ENCODE measurements at places on chromosomes 2 and 18.

DNA sequence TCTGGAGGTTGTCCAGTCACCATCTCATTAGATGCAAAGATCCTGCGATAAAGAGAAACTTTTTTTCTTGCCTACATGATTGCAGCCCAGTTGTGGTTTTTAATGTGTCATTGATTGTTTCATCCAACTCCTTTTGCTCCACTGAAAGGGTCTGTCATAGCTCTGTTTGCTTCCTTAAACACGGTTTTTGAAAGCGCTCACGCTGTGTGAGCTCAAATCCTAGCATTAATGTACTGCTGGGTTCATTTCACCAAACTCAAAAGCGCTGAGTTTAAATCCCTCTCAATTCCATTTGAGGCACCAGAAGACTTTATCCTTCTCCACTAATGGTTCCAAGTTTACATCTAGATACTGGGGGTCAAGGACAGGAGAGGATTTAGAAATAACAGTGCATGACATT lies 53.6 kb downstream of the CDK15 start:
- no peak for DNase-seq

DNA sequence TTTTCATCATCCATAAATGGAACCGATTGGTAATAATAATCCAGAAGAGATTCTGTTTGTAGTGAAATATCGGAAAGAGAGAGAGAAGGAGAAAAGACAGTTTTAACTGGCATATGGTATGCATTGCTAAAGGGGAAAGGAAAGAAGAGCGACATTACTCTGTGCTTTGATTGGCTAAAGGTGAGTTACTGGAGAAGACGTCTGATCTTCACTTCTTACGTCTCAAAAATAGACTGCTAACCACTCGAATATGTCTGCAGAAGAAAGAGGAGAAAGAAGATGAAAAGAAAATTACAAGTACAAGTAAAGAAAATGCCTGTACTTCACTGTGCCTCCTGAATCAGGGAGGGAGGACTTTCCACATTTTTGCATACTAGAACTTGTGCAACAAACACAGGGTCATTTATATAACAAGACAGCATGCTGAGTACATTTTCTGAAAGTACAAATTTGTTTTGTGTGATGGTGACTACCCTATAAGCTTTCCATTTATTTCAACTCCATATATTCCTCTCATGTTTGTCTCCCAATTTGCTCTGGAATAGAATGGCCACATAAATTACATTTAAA lies 787.2 kb downstream of the RNF144A start:
- no peak for DNase-seq

GRCh38 chr2:35415282-35415681 lies 940.3 kb upstream of the CRIM1 start:
- DNase-seq, result no peak

DNA sequence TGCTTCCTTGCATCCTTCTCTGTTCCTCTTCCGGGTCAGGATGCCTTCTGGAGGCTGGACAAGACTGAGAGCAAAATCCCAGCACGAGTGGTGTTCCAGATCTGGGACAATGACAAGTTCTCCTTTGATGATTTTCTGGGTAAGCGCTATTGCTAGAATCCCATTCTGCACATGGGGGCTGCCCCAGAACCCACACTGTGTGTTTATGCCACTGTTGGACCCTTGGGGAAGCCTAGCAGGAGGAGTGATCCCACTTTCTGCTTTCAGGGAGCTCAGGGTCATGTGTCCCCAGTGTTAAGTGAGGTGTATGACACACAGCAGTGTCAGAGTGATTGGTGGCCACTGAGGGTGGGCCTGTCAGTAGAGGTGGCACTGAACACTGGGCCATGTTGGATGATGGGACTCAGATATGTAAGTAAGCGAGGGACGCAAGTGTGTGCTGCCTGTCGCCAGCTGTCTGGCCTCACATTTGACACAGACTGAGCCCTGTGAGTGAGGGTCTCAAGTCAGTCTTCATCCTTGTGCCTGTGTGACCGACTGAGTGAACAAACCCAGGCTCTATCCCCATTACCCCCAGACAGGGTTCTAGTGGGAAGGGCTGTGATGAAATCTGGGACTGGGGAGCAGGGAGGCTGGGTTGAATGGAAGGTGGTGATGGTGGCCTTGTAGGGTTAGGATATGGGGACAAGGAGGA lies 220.9 kb downstream of the DYSF start:
- no peak for DNase-seq

DNA sequence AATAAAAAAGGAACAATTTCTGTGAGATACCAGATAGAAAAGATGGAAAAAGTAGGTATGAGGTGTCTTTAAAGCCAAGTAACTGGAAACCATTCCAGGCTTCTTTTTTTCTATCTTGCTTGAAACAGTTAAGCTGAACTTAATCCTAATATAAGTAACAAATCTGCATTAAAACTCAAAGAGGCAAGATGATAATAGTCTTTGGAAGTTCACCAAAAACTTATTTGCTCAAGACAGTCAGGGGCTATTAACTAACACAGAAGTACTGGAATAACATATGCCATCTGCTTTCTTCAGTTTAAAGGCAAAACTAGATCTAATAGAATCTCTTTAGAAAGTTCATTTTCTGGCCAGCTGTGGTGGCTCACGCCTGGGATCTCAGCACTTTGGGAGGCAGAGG lies 18.8 kb downstream of the PDIA6 start:
- DNase-seq, result no peak

DNA sequence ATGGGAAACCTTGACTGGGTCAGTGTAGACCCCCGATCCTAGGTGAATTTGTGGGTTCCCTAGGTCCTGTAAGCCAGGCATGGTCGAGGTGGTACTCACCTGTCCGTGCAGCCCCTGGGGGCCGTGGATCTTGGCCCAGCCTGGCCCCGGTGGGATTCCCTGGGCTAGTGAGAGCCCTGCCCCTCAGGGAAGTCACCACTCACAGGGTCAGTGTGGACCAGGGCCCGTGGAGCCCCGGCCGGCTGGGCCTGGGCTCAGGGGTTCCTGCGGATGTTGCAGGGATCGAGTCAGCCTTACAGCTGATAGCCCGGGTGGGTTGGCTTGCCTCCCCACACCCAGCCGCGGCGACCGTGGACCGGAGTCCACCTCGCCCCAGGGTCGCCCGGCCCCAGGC lies 528 bp downstream of the ATG9A start:
- no peak for DNase-seq

GRCh38 chr2:196439760-196440159 lies 199.8 kb upstream of the CCDC150 start:
- DNase-seq, result no peak

GRCh38 chr2:1716441-1716840 lies 27.9 kb downstream of the PXDN start:
- DNase-seq, result no peak

- DNase-seq, result no peak
Measured at GRCh38 chr2:973129-973528, 22.5 kb downstream of the SNTG2 start.

DNA sequence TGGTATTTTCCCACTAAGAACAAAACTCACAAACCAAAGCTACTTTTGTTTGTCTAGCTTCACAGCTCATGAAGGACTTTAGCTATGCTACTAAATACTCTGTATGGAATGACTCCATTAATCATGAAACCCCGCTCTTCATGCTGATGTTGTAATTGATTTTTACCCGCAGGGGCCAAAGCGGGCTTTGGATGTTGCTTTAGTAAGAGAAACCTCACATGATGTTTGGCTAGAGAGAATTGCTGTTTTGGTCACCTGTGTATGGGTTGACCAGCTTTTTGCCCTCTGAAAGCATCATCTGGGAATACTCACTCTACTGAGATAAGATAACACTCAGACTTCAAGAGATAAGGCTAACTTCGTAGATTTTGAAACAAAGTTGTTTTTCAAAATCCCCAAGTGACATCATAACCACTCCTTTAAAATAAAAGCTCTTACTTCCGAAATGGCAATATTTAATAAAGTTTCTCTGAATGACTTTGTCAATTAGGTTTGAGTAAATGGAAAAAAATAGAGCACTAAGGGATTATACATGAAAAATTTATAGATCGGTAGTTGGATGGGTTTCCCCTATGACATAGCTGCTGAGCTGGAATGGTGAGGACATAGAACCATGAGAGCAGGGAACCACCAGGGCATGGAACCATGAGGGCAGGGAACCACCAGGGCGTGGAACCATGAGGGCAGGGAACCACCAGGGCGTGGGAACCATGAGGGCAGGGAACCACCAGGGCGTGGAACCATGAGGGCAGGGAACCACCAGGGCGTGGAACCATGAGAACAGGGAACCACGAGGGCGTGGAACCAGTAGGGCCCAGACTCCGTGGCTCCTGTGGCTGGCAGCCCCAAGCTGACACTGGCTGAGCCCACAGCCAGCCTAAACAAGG lies 31.9 kb downstream of the ACKR3 start:
- no peak for DNase-seq

GRCh38 chr2:230706053-230706521 lies 6.6 kb upstream of the CAB39 start:
- DNase-seq, result no peak

DNA sequence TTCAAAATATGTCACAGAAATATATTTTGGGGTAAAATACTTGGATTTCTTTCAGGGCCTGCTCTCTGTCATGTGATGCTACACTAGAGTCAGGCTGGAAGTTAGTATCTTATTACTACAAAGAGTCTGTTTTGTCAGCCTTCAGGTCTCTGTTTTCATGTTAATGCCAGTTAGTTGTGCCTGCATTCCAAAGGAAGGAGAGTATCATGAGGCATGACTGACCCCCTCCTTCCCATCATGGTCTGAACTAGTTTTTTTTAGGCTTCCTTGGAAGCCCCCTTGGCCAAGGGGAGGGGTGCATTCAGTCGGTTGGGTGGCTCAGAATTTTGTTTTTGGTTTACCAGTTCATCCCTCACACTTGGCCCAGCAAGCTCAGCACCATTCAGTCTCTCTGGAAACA lies 318.0 kb downstream of the ALK start:
- DNase-seq, result no peak

DNA sequence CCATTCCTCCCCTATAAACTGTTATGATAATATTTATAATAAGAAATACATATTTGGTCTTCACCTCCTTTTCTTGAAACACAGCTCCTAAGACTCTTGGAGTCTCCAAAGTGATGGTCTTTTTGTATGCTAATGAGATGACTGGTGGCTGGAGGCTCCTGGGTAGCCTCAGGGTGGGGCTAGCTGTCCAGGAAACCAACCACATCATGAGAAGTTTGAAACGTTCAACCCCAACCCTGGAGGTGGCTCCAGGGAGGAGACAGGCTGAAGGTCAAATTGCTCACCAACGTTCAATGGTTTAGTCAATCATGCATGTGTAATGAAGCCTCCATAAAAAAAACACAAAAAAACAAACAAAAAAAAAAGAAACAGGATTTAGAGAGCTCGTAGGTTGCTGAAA lies 298.7 kb upstream of the MGAT5 start:
- no peak for DNase-seq

DNA sequence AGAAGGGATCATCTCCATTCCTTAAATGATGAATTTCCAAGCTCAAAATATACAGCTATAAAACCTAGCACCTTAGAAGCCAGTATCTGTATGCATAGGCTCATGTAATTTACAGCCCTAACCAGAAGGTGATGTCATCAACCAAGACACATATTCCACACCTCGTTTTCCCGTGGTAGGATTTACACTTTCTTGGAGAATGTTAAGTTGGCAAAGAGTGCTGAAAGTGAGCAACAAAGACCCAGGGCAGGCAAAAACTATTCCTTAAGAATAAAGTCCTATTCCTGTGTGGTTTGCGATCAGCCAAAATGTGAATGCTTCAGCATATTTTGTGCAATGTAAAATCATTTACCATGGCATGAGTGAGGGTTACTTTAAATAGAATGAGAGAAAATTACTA lies 247.1 kb downstream of the OSR1 start:
- no peak for DNase-seq

GRCh38 chr2:43430489-43430888 lies 165.3 kb downstream of the THADA start:
- no peak for DNase-seq

DNA sequence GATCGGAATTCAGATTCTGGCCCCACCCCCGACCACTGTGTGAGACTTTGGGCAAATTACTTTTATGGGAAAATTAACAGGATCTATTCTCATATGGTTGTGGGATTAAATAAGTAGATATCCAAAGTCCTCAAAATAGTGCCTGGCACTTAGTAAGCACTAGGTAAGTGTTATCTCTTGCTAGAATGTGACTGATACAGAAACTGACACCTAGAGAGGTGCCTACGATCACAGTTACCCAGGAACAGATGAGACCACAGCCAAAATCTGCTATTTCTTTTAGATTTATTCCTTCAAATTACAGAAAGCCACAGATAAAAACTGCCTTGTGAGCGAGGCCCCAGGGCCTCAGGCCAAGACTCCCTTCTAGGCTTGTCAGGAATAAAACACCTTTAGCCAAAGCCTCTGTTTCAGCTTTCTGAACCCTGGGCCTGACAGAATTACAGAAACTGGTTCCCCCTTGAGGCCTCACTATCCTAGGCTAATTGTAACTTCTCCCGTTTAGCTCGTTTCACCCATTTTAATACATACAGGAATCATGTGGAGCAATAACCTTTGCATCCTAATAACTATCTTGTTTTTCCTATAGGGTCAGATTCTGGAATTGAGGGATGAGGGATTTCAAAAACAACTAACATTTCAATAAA lies 22.3 kb upstream of the CHMP1B start:
- DNase-seq, result no peak

DNA sequence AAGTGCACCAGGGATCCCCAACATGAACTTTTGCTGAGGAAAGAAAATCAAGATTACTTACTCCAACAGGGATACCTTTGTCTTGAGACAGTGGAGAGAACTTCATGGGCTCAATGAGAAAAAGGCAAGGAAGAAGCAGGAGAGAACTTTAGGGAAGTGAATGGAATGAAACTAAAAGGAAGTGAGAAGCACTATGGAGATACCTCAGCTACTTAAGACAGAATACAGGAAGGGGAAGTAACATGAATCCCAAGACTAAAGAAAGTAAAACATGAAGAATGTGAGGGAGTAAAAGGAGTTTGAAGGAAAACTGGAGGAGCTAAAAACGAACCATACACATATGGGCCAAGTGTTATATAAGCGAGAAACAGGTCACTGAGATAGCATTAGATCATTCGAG lies 32.4 kb upstream of the ACTR3 start:
- no peak for DNase-seq

- DNase-seq, result no peak
Measured at GRCh38 chr2:7226501-7226900, 309.3 kb downstream of the RNF144A start.

DNA sequence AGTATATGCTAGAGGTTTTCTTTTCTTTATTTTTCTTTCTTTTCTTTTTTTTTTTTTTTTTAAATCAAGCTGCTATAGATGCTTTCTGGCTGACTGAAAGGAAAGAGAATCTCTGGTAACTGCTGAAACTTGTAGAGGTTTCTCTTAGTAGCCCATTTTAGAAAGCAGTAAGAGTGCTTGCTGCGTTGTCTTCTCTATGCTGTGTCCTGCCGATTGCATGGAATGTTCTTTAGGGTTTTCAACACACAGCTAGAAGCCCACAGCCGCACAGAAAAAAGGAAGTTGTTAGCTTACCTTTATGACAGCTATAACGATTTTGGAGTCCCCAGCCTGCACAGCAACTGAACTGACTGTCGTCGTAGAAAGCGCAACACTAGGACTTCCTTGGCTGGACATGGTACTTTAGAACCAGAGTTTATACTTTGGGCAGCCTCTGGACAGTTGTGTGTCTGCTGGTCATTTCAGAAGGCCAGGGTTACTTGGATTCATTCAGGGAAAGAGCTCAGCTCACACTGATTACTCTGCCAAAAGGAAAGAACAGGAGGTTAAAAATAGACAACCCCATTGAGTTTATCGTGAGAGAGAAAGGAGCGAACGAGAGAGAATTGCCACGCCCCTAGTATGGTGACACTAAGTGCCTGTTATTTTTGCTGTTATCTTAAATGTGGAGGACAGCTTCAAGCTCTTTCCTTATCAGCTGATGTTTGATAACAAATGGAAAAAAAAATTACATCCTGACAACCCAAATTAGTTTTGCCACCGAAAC lies at the start of gene CCDC141:
TSS of gene CCDC141 (minus strand) at position 592 of the 766 bp plus-strand sequence. CDS start at position 396, 196 bp downstream.
- DNase-seq, result no peak

Measured in esophagus squamous epithelium (tissue), 5 donors.